ENCODE measurements at places on chromosomes 11 and 22.

GRCh38 chr11:87187930-87188329 is 150.2 kb downstream of the TMEM135 start:
- no peak for DNase-seq

DNA sequence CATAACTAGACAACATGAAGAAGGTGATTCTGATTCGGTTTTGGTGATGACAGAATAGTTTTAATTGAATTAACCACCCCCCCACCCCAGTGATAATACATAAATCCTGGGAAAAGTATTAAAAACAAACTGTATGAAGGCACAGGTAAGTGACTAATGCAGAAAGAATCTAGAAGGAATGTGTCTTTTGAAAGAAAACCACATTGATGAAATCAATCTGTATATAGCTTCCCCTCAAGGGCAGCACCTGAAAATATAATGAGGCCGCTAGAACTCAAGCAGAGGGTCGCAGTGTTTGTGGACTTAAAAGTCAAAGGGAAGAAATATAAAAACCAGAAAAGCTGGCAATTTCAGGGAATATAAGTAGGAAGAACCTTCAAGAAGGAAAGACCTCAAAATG is 580.5 kb upstream of the CHORDC1 start:
- no peak for DNase-seq

DNA sequence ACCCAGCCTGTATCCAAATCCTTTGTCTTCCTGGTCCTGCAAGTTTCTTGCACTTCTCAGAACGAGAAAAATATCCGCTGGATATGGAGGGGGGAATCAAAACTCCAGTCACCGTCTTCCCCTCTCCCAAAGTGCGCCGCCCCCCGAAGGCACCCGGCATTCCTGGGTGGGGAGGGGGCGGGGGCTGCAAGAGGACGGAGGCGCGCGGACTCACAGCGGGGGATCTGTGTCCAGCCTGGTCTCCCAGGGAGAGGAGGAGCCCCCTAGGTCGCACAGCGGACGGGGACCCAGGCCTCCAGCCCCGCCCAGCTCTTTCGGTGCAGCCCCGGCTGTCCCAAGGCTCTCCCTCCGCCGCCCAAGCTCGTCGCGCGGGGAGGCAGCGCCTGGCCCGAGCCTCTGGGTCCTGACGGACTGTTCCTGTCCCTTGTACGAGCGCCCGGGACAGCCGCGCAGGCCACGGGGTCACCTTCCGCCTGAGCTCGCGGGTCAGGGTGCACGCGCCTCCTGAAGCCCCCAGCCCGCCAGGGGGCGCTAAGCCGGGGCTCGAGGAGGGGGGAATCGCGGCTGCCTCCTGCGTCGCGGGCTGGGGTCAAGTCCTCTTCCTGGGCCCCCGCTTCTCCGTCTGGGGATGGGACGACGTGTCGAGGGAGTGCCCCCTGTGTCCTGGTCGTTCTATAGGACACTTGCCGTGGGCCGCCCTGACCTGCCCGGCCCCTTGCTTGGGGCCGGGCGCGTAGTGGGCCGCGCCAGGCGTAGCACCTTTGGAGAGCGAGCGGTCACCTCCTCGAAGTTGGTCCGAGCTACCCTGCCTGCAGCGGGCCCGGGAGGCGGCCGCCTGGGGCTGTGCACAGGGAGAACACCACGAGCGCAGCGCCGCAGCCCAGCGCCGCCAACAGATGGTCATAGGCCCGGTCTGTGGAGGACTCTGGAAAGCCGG is 2.4 kb upstream of the WNT11 start:
- DNase-seq, result peak; percentile 54

DNA sequence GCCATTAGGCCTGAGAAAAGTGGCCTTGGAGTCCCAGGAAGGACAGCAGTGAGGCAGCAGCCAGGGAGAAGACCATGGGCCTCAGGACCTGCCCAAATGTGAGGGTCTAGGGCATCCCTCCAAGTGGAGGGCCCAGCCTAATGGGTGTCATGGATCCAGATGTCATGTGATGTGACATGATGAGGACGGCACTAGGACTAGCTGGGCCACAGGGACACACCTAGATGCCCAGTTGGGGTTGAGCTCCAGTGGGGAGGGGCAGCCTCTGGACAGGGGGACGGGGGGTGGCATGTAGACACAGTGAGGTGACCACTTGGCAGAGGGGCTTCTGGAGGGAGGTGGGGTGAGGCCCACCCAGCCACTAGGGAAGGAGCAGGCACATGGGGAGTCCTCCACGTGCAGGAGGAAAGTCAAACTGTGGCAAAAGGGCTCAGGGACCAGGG is 5.4 kb downstream of the SCARF2 start:
- no peak for DNase-seq

All from GM18507 (cell line).